Stomach (tissue), 19 donors: ENCODE measurements at places on chromosomes 2 and 18.

DNA sequence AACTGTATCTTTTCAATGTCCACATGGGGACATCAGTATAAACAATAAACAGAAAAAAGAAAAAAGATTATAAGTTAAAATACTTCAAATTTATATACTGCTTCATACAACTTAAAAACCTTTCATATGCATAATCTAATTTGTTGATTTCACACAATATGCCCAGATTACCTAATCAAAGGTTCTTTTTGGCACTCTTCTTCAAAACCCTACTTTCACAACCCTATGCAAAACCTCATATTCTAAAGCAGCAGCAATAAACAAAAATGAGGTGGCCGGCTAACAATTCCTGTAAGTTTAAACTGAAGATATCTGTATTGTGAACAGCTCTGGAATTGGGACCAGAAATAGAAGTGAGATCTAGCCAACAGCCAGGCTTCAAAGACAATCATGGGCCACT, 28.6 kb downstream of the STK17B start:
- no peak for DNase-seq

DNA sequence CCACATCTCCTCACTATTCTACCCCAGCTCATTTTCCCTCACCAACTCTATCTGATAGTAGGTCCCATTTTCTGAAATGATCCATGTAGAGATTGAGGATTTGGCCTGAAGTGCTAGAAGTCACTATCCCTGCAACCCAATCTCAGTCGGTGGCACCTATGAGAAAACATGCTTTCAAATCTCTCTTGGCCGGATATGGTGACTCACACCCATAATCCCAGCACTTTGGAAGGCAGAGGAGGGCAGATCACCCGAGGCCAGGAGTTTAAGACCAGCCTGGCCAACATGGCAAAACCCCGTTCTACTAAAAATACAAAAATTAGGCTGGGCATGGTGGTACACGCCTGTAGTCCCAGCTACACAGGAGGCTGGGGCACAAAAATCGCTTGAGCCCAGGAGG, 19.1 kb upstream of the MARCHF4 start:
- no peak for DNase-seq

- DNase-seq, result no peak
Observed at GRCh38 chr2:173715441-173715840, 249.7 kb downstream of the SP3 start.

- DNase-seq, result no peak
Observed at GRCh38 chr2:10720306-10720705, 1.1 kb upstream of the ATP6V1C2 start.

DNA sequence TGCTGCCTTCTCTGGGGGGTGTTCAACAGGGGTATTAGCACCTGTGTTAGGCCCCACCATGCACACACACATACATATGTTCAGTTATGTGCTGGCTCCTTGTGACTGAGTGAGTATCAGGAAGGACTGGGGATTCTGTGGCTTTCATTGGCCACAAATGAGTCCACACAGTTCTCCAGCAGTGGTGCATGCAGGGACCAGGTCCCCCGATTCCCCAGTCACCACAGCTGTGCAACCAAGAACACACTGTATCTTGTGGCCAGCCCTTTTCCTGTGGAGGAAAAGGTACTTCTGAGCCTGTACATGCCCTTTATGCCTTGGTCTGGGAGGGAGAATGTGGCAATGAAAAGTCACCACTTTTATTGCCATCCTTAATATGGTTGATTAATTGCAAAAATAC, 74.9 kb upstream of the KLF7 start:
- no peak for DNase-seq

DNA sequence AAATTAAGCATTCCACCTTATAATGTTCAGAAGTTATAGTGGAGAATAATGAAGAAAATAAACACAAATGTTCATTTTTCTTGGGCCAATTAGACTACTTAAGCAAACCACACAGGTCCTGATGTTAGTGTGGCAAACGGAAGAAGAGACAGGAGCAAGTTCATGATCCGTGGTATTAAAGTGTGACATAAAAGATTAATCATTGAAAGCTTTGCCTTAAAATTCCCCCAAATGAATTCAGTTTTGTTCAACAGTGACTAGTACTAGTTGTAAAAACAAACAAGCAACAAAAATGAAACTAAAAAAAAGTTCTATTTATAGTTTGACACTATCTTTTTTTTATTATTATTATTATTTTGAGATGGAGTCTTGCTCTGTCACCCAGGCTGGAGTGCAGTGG, 73.7 kb downstream of the RFTN2 start:
- no peak for DNase-seq

DNA sequence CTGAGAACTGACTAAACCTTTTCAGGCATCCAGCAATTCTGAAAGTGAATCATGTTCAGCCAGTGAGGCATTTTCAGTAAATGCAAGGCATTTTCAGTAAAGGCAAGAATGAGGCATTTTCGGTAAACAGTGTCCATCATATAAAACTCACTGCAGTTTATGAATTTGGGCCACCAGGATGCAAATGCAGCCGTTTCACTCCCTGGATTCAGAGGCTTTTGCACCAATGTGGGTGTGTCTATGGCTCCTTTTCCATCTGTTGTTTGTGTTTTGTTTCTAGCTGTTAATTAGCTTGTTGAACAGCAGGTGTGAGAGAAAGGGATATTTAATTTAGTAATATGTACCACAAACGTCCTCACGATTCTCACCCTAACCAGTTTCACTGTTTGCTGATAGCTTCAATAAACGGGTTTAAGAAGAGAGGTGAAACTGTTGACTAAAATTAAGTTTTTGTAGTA, 116.3 kb upstream of the PGAP1 start:
- DNase-seq, result no peak

GRCh38 chr2:228919808-228920207, 351.3 kb downstream of the PID1 start:
- DNase-seq, result no peak

DNA sequence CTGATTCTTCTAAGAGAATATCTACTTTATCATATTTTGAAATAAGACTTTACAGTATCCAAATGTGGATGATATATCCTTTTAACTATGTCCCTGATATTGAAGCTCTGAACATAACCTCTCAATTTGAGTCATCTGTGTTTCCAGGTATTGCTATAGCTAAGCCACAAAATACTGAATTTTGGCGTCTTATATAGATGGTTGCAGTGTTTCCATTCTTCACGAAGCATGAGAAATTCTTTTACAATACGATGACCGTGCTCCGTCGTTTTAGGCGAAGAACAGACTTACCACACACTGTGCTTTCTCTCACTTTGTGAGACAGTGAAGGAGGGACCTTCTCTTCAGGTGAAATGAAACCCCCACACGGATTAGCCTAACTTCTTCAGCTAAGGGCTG, 45.3 kb downstream of the LRRFIP1 start:
- no peak for DNase-seq

- no peak for DNase-seq
Observed at GRCh38 chr2:88582030-88582429, 45.2 kb downstream of the EIF2AK3 start.

DNA sequence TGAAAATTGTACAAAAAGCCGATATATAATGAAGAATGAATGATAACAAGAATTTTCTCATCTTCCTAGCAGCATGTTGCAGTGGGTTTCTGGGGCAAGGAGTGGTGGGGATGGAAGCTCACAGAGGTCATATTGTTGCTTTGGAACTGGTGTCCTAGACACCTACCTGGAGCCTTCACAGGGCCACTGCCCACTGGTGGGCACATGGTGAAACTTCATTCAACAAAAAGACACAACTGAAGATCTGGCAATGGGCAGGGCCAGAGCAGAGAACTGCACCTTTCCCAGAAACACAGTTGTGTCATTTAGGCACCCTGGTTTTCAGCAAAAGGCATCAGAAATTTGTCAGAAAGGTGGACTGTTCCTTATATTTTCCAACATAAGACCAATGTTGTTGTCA, 115.3 kb downstream of the FHOD3 start:
- no peak for DNase-seq

- no peak for DNase-seq
Observed at GRCh38 chr2:231699006-231699405, 9.3 kb upstream of the PTMA start.

DNA sequence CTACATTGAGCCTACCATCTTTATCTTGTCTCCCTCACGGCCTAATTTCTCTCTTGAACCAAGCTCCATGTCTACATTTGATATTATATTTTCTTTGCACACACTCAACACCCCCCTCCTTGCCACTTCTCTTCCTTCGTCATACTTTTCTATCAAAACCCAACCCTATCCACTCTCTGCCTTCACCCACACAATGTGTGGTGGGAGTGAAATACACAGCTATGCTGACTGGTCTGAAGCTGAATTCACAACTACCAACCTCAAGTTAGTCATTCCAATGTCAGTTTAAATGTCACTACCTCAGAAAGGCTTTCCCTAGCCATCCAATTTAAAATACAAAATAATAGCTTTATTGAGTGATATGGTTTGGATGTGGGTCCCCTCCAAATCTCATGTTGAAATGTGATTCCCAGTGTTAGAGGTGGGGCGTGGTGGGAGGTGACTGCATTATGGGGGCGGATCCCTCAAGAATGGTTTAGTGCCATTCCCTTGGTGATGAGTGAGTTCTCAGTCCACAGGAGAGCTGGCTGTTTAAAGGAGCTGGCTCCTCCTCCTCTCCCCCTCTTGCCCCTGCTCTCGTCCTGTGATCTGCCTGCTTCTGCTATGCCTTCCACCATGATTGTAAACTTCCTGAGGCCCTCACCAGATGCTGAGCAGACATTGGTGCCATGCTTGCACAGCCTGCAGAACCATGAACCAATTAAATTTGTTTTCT, 112.1 kb downstream of the DTNB start:
- no peak for DNase-seq

DNA sequence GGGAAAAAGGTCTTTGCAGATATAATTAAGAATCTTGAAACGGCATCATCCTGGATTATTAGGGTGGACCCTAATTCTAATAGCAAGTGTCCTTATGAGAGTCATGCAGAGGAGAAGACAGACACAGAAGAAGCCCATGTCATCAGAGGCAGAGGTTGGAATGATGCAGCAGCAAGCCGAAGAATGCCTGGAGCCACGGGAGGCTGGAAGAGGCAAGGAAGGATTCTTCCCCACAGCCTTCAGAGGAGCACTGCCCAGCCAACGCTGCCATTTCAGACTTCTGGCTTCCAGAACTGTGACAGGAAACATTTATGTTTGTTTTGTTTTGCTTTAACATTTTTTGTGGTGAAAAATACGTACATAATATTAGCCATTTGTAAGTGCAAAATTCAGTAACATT, 72.3 kb downstream of the MCFD2 start:
- no peak for DNase-seq

DNA sequence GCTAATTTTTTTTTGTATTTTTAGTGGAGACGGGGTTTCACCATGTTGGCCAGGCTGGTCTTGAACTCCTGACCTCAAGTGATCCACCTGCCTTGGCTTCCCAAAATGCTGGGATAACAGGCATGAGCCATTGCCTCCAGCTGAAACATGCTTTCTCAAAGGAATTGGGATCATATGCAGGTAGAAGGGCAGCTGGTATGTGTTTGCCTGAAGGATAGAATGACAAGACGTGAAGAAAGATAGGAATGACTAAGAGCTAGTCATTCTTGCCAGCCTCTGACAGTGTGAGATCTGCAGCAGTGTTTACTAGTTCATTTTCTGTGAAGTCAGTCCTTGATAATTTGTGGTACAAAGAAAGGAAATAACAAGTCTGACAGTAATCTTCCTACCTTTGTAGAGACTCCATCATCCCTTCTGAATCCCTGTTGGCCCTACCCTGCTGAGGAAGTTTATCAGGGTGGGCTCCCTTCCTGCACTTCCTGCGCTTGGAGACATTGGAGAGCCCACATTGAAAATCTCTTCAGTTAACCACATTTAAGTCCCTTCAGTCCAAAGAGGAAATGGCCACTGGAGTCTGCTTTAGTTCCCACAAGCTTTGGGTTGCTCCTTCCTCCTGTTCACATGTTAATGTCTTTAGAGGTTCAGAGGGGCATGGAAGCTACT, 14.7 kb downstream of the CFLAR start:
- DNase-seq, result no peak

DNA sequence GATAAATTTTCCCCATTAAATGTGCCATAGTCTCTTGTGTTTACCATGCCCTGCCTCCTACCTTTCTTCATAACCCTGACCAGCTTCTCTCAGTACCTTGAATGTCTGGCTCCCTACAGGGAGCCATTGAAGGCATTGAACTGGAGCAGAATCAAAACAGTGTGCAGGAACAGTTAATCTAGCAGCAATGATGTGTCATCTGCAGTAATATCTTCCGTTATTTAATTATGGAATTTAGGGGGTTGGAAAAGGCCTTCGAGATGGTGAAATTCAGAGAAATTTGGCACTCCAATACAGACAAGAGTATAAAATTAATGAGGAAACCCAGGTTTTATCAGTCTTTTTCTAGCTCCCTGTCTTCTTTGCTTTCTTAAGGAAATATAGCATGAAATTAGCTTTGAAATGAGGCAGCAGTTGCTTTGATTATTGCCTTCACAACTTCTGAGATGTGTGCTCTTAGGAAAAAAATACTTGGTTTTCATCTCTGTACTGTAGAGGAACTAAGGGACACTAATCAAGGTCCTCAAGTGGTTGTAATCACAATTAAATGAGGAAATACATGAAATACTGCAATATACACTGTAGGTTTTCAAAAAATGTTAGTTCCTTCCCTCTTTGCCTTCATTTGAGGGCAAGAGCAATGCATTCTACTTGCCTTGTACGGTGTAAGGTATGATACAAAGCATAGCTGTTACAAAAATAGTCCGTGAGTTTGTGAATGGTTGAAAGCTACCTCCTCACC, 369.1 kb downstream of the SETBP1 start:
- no peak for DNase-seq

GRCh38 chr18:14937271-14937670, 189.3 kb downstream of the ANKRD30B start:
- no peak for DNase-seq

- no peak for DNase-seq
Observed at GRCh38 chr2:145807968-145808367, 1288.0 kb upstream of the ZEB2 start.

DNA sequence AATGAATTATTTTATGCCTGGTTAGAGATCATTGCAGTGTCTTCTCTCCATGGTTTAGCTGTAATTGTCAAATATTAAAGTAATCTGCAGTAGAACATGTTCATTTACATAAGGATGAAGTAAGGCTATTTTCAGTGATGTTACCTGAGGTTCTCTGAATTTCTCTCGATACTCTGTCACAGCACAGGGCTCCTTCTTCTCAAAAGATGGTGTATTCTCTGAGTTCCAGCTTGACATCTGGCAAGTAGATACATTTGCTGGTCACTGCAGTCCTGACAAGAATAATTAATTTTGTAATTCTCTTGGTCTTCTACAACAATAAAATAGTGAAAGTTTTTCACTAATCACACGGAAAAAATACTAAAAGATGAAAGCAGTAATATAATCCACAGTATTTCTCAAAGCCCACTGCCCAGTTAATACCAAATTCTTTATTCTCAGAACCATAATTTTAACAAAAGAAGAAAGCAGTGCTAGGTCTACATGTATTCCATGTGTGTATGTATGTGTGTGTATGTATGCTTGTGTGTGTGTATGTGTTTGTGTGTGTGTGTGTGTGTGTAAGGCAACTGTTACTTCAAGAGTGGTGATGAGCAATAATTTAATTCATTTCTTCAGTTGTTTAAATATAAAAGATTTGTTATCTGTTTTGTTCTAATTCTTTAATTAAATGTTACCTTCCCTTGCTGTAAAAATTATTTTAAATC, 1165.5 kb upstream of the SLC39A10 start:
- no peak for DNase-seq
